ENCODE measurements at places on chromosomes 6 and 20.

DNA sequence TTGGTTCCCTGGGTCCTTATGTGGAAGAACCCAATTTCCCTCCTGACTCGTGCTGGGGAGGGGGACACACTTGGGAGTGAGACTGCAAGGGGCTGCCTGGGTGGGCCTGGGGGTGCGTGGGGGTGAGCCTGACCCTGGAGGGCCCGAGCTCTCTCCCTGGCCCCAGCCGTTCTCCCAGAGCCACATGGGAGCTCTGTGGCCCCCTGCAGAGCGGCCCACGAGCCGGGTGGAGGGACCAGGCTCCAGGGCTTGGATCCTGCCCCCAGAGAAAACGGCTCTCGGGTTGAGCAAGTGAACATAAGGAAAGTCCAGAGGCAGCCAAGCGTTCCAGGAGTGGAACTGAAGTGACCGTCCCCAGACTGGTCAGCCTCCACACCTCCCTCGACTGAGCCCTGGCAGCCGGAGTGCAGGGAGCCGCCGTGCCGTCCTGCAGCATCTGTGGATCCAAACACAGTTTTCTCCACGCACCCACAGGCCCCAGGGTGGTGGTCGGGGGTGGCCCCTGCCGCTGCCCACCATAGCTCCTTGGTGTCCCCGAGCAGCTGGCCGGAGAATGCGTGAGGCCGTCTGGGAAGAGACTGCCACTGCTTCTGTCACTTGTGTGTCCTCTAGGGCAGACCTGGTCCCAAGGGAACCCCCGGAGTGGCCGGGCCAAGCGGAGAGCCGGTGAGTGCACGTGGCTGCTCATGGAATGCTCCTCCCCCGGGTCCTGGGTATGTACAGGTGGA, 10.6 kb downstream of the COL9A3 start:
- no peak for DNase-seq

DNA sequence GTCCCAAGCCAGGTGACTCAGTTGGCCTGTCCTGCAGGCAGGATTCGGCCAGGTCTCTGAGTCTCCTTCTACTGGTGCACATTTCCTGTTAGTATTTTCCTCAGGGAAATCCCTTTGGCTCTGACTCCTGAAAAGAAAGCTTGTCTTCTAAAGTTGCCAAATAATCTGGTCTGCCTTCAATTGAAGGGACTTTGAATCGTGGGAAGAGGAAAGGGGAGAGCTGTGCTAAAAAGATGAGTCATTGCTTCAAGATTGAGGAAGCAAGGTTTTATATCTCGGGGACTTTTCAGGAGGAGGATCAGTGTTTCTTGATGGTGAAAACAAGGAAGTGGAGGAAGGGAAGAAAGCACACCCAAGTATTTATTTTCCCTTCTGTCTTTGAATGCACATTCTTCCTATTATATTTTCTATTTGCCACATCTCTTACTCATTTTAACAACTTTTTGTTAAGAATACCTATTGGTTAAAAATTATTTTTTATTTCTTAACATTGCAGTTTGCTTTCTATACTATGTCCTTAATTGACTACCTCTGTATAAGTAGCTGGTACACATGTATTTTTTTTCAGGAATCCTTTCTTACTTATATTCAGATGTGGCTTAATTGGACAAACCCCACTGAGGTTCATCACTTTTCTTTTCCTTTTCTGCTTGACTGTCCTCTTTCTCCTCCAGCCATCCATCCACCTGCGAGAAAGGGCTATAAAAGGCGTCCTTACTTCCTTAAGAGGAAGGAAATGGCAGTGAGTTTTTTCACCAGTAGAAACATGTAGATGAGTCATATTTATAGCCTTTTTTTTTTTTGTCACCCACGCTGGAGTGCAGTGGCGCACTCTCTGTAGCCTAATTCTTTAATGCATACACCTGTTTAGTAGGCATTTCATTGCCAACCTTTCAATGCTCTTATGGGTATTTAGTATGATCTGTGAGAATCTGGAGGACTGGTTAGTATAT, 15.0 kb upstream of the IFNGR1 start:
- DNase-seq: no peak

GRCh38 chr20:341682-342081, 5.2 kb upstream of the NRSN2 start:
- DNase-seq: no peak

DNA sequence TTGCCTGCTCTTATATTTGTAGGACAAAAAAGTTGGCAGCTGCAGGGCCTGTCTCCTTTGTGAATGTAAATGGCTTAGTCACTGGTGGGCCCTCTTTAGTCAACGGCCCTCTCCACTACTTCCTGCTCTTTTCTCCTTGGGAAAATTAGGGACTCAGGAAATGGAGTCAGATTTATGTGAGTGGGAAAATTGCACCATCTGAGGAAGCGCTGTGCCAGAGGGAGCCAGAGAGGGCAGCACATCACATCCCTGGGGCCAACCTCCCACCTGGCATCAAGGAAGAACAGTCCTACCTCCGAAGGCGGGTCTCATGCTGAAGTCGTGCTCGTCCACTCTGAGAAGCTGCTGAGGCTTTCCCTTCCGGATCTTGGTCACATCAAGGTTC, 15.6 kb downstream of the GABRR2 start:
- no peak for DNase-seq

GRCh38 chr6:53587291-53587690, 42.4 kb upstream of the GCLC start:
- DNase-seq: no peak

DNA sequence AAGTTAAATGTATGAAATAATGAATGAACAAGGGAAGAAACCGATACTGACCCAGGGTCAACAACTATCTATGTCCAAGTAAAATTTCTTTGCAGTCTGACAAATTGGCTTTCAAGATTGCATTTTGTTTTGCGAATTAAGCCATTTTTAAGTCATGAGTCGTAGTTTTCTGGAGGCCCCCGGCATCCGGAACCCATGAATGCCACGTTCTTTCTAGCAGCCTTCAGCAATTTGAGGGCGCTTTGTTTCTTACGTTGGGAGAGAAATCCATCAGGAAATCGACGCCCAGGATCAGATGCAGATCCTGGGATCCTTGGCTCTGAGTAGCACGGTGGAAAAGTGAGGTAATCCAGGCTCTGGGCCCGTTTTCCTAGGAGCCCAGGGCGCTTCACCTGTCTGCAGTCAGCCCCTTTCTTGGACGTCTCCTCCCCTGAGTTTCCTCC, 309 bp upstream of the ABRACL start:
- DNase-seq: no peak

DNA sequence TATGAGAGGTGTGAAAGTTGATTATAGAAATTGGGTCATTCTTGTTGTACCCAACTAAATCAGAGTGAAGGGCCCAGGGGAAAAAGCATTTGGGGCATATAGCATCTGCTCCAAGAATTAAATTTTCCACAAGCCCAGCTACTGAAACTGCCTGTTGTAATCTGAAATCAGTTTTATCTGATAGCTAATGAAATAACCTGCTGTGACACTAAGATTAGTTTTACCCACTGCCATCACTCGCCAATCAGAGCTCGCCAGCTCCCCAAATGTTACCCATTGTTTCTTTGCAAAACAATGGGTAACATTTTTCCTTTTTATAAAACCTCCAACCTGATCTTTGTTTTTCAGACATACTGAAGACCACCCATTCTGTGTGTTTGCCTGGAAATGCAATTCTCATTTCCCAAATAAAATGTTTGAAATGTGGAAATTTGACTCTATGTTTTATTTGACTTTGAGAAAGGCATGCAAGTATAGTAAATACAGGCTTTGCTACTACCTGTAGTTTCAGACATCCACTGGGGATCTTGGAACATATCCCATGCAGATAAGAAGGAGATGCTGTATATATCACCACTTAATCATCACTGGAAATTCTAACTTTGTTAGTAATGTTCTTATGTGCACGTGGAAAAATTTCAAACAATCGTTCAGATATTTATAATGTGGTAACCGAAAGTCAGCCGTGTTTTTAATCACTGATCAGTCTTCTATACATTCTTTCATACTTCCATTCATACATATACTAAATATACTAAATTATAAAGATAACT, 6.3 kb upstream of the AHI1 start:
- DNase-seq: no peak

GRCh38 chr20:2237059-2237458, 58.7 kb upstream of the TGM3 start:
- DNase-seq: no peak

DNA sequence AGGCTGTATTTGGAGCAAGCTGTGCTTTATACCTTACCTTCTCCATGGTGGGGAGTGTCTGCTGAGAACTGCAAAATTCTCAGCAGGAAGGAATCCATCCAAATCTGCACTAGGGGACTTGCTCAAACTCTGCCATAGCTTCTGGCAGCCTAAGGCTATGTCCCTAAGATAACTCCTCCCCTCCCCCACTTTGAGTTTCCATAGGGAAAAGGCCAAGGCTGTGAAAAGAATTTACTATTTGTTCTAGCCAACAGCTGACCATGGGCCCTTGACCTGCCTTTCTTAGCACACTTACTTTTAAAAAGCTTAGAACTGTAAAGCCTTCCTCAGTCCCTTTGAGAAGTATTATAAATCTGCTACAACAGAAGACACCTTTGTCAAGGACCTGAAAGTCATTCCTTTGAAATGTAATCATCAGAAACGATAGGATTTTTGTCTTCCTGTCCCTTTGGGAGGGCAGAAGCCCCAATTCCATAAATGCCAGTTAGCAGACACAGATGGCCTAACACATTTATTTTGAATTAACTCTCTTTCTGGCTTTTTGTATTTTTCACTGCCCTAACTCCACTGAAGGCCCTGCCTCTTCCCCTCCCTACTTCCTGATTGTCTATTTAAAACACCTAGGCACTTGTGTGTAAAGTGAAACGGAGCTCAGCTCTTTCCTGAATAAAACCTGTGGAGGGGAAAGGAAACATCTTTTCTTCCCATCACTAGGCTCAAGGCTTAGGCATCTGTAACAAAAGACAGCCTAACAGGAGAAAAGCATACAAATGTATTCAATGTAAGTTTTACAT, 157.1 kb downstream of the AKAP7 start:
- no peak for DNase-seq

GRCh38 chr6:89928604-89929003, 34.3 kb downstream of the GJA10 start:
- no peak for DNase-seq

GRCh38 chr20:24743641-24744040, 205.4 kb upstream of the CST7 start:
- DNase-seq: no peak

GRCh38 chr6:106112433-106112832, 26.3 kb downstream of the PRDM1 start:
- DNase-seq: no peak

DNA sequence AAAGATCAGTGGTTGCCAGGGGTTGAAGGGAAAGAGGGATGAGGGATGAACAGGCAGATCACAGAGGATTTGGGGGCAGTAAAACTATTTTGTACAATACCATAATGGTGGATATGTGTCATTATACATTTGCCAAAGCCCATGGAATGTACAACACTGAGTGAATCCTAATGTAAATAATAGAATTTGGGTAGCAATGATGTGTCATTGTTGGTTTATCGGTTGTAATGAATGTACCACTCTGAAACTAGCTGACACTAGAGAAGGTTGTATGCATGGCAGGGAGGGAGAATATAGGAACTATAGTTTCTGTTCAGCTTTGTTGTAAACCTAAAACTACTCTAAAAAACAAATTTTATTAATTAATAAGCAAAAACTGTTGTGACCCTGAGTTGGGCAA, 17.8 kb upstream of the ASF1A start:
- DNase-seq: no peak

- DNase-seq: no peak
These were observed 4.1 kb upstream of the TPD52L1 start for GRCh38 chr6:125149256-125150144.

DNA sequence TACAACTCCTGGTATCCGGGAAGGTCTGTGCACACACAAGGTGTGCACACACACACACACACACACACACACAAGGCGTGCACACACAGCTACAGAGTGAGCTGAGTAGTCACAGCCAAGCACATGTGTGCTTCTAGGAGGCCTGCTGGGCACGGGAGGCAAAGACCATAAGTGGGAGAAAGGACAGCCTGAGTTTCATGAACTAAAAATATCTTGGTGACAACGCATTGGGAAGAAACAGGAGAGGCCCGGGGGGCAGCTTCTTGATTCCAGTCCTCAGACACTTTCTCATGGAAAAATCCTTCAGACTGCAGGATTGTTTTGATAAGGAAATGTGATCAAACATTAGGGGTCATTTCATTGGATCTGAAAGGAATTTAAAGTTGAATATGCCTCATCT, 2.6 kb downstream of the TRAF3IP2 start:
- no peak for DNase-seq

DNA sequence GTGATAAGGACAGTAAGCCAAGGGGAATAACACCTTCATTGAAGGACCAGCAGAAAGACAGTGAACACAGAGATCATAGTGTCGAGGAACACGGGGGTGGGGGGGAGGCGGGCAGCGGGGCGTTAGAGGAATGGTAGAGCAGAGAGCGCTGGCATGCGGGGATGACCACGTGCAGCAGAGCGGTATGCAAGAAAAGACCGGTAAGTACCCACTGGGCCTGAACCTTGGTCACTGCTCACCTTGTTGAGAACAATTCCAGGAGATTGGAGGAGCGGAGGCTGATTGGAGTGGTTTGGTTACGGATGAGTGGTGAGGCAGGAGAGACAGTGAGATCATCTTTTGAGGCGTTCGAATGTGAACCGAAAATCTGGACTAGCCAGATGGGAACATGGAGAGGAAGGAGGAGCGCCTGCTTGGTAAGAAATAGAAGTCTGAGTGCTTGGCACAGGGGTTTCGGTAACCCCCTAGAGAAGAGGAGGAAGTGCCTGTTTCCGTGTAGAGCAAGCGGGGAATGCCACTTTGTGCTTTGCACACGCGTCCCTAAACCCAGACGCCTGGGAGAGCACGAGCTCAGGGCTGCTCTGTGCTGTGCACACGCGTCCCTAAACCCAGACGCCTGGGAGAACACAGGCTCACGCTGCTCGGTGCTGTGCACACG, 70.0 kb downstream of the FAM120B start:
- no peak for DNase-seq

GRCh38 chr6:84461461-84461860, 234.0 kb upstream of the CEP162 start:
- DNase-seq: no peak

DNA sequence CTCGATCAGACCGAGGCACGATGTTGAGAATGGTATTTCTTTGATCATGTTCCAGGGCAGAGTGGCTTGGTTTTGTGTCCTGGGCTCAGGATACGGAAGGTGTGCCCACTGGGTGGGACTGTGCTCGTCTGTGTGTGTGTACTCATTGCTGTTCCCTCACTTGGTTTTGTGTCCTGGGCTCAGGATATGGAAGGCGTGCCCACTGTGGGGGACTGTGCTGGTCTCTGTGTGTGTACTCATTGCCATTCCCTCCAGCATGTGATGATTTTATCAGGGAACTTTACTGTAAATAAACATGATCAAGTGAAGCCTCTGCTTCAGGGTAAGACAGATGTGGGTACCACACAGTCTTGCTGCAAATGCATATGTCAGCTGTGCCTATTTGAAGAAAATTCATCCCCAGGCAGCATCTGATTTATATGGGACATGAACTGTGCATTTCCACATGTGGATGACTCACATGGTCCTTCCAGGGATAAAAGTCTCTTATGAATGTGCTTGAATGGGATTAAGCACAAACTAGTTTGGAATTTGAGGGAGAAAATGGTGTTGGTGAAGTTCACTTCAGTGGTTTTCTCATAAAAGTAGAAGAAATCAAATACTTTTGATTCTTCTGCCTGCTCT, 274.3 kb downstream of the QKI start:
- DNase-seq: no peak

Measured in left renal cortex interstitium (tissue), 4 donors.